HEK293T (cell line): ENCODE measurements at places on chromosomes 5 and 9.
A peak's percentile ranks its signal among the peaks of the same experiment; 100 is the strongest.

DNA sequence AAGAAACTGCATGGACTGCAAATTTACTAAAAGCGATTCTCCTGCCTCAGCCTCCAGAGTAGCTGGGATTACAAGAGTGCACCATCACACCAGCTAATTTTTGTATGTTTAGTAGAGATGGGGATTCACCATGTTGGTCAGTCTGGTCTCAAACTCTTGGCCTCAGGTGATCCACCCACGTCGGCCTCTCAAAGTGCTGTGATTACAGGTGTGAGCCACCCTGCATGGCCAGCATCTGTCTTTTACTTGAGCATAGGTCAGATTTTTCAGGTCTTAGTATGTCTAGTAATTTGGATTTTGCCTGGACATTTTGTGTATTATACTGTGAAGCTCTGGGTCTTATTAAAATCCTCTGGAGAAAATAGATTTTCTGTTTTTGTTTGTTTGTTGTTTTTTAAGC, 277.8 kb upstream of the VLDLR start:
- no peak for DNase-seq

GRCh38 chr9:274406-274805, 59.7 kb downstream of the DOCK8 start:
- DNase-seq, result no peak

DNA sequence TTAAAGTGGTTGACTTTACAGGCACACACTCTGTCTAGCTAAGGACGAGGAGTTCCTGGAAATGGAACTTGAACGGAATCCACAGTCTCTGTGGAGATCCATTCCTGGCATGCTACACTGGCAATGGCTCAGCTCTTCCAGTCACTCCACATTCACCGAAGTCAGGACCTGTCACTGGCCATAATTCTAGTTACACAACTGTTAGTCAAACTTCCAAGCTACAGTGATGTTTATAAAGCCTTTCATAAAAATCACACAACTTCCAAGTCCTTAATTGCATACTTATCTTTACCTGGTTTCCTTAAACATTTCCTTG, 15.7 kb downstream of the CDC14B start:
- no peak for DNase-seq

DNA sequence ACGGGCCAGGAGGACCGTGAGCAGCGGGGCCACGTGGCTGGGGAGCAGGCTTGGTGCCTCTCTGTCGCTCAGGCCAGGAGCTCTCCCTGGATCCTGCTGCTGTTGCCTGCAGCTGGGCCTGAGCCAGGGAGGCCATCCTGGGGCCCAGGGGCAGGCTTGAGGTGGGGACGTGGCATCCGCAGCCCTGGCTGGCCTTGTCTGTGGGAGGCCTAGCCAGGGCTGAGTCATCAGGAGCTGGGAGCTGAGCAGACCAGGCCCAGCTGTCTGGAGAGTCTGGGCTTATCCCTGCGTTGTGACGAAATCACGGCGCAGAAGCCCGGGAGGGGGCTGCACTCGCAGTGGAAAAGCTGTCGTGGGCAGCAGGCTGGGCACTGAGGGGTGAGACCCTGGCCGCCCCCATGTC, 138.8 kb upstream of the COL5A1 start:
- DNase-seq, result no peak

DNA sequence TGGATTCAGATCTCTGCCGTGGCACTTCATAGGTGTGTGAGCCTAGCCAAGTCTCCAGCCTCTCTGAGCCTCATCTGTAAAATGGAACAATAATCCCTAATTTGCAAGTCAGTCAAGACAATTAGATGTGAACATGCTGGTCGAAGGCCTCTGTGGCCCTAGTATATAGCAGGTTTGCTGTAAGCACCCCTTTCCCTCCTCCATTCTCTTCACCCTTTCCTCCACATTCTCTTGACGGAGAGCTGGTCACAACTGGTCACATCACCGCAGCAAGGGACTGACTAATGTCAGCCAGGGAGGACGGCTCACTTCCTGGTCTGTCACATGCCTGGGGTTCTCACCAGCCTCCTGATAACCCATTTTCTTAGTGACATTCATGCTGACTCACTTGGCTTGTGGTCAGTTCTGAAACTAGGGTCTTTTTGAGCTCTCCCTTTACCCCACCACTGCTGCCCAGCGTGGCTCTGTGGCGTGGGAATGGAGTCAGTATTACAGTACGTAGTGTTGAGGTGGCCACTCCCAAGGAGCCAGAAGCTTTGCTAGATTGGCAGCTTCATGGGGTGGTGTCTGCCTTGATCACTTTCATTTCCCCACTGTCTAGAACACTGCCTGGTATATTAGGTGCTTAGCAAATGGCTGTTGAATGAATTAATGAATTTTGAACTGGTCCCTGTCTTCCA, 47.8 kb downstream of the ERGIC1 start:
- DNase-seq, result no peak

DNA sequence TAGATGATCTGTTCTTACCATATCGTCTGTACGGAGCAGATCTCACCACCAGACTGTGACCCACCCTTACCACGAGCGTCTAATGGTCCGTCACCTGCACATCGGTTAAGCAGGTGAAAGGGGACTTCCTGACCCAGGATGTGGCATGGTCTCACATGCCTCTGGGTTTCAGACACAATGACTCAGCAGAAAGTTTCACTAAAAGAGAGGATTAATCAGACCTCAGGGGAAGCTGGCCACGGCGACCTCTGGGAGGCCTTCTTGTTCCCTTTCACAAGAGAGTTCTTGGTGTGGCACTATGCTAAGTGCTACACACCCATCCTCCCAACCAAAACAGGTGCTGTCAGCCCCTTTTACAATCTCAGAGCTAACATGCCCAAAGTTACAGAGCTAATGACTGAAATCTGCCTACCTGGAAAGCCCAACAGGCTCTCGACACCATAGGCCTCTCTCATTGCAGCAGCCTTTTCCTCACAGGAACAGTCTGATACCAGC, 41.6 kb downstream of the ADAMTS12 start:
- no peak for DNase-seq

DNA sequence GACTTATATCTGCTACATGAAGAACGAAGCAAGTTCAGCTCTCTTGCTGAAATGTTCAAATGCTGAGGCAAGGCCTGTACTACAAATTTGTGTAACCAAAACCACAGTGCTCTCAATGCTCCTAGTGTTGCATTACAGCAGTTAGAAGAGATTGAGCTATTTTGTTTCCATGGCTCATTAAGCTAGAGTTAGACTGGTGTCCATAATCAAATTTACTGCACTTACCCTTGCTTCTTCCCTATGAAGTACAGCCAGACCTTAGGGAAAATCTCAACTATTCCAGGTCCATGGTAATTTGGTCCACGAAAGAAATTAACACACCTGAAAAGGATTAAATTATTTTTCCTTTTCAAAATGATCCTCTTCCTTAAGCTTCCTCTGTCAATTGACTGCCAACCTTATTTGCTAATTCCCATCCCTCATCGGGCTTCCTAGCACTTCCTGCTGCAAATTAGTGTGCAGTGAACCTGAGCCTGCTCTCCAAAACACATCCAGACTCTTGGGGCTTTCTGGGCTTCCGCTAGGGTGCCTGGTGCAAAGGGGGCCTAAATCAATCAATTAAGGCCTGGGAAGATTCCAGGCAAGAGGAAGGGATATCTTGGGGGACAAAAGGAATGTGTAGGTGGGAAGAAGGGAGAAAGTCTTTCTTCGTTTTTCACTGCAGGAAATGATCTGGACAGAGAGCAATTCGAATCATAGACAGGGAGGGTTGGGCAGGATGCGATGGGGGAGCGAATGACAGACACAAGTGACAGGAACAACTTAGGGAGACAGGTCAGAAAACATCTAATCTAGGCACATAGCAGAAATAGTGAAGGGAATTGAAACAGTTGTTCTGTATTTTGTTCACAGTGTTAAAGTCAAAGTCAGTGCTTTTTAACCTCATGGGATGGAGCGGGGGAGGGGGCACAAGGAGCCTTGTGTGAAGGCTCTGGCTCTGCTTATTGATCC, 542.4 kb downstream of the RAB3C start:
- no peak for DNase-seq

DNA sequence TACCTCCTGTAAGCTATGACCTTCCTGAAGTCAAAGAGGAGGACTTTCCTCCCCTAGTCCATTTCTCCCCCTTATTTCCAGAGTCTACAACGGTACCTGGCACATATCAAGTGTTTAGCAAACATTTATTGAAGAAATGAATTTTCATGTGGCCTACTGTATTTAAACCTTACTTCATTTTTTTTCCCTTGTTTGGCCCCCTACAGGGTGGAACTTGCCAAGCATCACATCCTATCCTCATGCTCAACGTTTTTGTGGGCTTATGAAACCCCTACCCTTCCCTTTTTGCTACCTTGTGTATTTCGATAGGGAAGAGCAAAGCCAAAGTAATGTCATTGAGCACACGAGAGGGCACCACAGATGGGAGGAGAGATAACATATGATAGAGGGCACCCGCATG, 1857.8 kb upstream of the WWC1 start:
- DNase-seq, result no peak

GRCh38 chr9:106321394-106322180, 541.4 kb upstream of the ZNF462 start:
- no peak for DNase-seq

- peak; percentile 42 for DNase-seq
Observed at GRCh38 chr9:19946441-19947109, 157.7 kb upstream of the SLC24A2 start.

DNA sequence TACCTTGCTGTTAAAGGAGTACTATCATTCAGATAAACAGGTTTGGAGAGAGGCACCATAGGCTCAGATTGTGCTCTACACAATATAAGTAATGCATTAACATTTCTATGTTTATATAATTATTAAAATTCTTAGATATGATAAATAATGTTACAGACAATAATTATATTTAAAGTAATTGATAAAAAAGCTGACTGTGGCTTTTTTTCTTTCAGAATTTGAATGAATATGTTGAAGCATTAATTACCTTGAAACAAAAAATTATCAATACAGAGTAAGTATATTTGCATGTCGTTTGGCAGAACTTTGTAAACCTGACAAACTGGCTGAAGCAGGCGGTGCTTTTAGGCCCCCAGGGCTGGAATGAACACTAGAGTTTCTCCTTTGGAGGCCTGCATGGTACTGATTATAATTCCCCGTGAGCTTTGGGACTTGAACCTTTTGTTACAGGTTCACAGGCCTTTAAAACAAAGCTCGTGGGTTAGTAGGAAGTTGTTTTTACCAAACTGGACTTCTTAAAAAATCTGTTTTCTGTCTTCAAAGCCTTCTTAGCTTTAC, 13.8 kb downstream of the ICE1 start:
- DNase-seq, result no peak

GRCh38 chr9:133713150-133713959, 24.8 kb downstream of the SARDH start:
- no peak for DNase-seq

- DNase-seq, result no peak
Observed at GRCh38 chr9:86424251-86424891, 70.2 kb upstream of the TUT7 start.

- DNase-seq, result no peak
Observed at GRCh38 chr9:6232336-6232945, 16.8 kb downstream of the IL33 start.

DNA sequence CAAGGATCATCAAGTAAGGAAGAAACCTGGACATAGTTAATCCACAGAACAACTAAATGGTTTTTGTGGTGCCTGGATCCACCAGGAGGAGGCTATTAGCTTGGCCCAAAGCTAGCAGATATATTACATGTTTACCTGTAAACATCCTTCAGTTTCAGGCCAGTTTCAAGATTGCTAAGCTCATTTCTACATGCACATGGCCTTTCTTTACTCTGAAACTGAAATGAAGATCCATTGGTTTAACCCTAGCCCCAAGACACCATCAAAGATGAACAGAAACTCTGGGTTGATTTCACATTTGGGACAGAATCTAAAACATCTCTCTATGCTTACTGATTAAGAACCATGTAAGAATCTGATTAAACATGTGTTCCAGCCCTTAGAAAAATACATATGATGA, 611.8 kb downstream of the TLE1 start:
- no peak for DNase-seq

DNA sequence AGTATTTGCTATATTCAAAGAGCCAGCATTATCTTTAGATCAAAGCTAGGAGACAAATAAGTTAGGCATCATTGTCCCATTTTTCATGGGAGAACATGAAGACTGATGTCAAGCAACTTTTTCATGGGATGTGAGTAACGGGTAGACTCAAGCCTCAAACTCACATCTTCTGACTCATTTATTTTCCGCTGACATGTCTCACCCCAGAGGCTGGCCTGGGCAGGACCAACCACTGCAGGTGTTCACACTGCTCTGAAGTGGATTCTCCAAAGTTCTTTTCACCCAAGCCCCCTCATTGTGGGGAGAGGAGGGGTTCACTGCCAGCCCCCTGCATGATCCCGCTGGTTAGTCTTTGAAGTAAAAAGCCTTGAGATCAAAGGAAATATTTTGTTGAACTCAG, 34.9 kb upstream of the BASP1 start:
- no peak for DNase-seq

DNA sequence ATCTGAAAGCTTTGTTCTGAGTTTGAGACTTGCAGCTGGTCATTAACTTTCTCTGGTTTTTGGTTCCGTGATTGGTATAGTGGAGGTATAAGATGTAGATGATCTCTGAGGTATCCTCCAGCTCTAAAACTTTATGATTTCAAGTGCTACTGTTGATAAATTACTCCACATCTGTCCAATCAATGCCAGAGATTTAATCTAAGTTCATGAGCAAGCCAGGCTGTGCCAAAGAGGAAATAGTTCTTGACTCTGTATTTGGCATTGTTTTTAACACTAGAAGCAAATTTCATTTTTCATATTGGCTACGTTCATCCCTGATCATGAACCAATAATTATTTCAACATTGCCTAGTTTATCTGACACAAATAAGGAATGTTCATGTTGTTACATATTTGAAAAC, 28.5 kb upstream of the CHD1 start:
- DNase-seq, result no peak

DNA sequence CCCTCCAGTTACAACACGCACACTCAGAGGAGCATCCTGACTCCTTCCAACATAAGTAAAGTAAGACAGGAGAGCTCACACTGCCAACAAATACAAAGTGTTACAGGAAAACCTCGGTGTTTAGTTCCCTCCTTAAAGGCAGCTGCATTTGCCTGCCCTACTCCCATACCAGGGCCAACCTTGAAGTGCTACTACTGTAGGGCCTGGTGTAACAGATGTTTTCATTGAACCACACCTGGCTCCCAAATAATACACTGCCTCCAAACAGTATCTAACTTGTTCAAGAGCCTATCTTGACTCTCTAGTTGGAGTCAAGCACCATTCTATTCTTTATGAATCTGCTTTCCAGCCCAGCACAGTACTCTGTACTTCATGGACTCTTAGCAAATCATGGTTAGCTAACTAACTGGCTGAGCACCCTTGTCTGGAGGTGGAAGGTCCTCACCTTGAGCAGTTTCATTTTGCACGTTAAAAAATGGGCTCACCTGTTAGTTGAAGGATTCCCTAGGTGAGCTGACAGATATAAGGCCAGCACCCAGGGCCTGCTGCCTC, 34.6 kb downstream of the TTC39B start:
- no peak for DNase-seq

DNA sequence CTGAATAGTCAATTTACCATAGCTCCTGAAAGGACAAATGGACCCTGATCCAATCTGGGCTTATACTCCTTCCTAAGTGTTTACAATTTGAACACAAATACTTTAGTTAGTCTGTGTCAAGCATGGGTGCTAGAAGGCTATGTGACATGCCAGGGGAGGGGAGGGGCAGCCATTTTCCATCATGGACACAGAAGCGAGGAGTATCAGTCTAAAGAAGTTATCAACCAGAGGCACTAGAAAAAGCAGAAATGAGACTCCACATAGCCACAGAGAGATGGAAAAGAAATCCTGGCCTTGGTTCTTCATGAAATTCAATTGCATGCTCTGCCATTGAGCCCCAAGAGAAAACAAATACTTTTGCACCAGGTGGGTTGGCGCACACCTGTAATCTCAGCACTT, 61.8 kb downstream of the NR6A1 start:
- no peak for DNase-seq

- DNase-seq, result no peak
Observed at GRCh38 chr5:111377306-111377705, 135.0 kb downstream of the STARD4 start.
